ENCODE measurements at places on chromosomes 6 and 20. TPM values are rescaled to one million over a fixed set of nuclear protein-coding genes. Genes with fewer than 3 reads are reported as not detected.

The NRSN1 gene
- not detected for total RNA-seq

The MCHR2 gene
- not detected for total RNA-seq

The THBD gene
- total RNA-seq = not detected

The SLC4A11 gene
- total RNA-seq = 1.9 TPM

The BRD2 gene
- total RNA-seq = 320 TPM

The SLC32A1 gene
- total RNA-seq = not detected

The NKAIN2 gene
- total RNA-seq = not detected

The GTF3C6 gene
- 145 TPM for total RNA-seq

The SPDEF gene
- not detected for total RNA-seq

The PRL gene
- not detected for total RNA-seq

The DDX27 gene
- 56.5 TPM for total RNA-seq

The AGER gene
- total RNA-seq = 20.7 TPM

The SYCP2 gene
- total RNA-seq = 5.3 TPM

The HTR1E gene
- not detected for total RNA-seq

All from activated CD4-positive, alpha-beta T cell treated with anti-CD3 and anti-CD28 coated beads, Interleukin-2, amount 10 ng/mL, durations not matched to agents 24 days and 14 days (primary cell).